ENCODE measurements at places on chromosomes 3 and 15.

GRCh38 chr3:13535905-13536304 lies 13.0 kb upstream of the FBLN2 start:
- DNase-seq: no peak

DNA sequence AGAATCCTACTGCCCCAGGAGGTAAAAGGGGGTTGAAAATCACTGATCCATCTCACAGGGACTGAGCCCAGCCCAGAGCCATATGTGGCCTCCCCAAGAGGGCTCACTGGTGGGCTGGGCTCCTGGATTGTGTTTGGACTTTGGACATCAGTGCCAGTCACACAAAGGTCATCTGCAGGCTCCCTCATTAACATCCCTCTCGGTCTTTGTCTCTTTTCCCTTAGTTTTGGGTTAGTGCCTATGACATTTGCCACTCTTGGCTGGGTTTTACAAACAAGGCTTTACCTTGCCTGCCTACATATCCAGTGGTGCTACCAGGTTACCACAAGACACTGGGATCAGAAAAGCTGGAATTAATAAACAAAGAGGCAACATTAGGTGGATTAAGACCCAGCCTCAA lies 27.9 kb downstream of the IFT122 start:
- DNase-seq: no peak

GRCh38 chr3:43895573-43895972 lies 204.8 kb downstream of the ABHD5 start:
- DNase-seq: no peak

DNA sequence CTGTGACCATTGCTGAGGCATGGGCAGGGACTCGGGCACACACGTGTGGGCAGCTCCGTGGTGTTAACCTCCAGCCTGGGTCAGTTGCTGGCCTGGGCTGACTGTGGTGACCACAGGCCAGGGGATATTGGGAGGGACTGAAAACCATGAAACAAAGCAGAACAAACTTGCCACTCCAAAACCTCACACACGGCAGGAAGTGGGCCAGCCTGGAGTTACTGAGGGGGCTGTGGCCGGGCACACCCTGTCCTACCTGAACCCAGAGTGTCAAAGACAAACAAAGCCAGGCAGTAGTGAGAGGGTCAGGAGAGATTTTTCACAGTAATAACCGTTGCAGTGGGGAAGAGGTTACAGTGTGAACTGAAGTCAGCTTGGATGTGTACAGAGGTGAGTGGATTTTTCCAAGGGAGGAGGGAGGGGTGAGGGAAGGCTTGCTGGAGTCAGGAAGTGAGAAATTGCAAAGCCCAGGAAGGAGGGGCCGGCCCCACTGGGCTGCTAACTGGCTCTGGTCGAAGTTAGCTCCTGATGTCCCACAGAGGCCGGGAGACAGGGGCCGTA lies 40.0 kb upstream of the ATP10A start:
- DNase-seq: no peak

DNA sequence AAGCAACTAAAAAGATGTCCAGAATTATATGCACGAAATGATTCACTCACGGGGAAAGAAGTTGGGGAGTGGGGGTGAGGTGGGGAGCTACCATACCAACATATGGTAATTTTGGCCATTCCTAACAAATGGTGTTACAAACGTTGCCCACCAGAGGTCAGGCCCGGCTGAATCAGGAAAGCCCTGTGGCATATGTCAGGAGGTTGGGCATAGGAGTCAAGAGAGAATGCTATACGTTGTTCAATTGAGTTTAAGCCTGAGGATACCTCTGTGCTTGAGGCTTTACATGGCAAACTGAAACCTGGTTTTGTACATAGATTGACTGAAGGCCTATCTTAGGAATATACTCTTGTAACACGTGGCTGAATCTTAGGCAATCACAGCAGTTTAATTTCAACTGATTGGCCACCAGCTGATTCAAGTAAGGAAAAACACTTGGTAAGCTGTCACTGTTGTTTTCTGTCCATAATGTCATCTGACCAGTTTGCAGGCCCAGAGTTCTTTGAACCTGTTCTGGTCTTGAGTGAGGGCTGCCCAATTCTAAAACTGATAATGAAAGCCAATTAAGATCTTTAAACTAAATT lies 23.4 kb upstream of the SLC2A2 start:
- DNase-seq: peak; percentile 51

DNA sequence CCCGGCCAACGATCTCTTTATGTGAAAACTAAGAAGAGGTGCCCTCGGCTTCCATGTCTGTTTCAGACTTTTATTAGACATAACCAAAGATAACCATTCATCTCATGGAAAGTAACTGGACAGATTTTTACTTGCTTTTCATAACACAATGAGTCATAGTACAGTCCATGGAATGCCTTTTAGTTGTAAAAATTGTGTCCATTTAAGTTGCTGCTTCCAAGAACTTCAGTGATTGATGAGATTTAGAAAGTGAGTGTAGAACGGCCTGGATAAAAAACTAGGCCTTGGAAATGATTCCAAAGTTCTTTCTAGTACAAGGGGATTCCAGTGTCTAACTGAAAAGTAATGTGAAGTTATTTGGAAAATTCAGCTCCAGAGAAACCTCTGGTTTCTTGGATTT lies 10.8 kb downstream of the EIF2AK4 start:
- no peak for DNase-seq

- DNase-seq: no peak
These were observed 347.3 kb downstream of the CNTN3 start for GRCh38 chr3:74267131-74267530.
